T-helper 2 cell (primary cell): ENCODE measurements at places on chromosomes 4 and X.

DNA sequence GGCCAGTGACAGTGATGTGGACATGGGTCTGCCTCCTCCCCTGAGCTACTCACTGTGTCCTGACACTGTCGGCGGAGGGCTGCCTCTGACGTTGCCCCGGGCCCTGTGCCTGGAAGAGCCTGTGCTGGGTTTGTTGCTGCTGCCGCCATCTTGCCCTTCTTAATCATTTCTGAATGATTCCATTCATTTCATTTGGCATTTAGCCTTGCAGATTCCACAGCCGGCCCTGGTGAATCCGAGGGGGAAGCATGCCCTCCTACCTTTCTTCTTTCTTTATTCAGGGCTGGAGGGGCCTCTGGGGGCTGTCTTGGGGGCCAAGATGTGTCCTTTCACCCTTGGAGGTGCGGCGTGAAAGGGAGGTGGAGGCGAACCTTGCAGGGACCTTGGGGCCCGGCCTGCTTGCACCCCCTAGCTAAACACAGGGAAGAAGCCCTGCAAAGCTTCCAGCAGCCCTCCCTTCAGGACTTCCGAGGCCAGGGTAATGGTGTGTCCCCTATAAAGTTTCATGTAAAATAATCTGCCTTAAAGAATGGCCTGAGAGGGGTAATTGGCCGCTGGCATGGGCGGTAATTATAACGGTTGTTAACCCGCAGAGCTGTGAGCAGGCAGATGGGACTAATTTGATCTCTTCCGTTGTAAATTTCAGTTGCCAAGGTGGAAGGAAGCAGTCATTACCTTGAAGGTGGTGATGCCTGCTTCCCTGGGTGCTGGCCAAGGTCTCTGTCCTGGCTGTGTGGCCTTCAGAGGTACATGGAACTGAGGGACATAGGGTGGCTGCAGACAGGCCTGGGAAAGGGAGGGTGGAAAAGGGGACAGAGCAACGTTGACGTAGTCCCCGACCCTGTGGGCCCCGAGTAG is 92.3 kb downstream of the PSAPL1 start:
- no peak for DNase-seq

DNA sequence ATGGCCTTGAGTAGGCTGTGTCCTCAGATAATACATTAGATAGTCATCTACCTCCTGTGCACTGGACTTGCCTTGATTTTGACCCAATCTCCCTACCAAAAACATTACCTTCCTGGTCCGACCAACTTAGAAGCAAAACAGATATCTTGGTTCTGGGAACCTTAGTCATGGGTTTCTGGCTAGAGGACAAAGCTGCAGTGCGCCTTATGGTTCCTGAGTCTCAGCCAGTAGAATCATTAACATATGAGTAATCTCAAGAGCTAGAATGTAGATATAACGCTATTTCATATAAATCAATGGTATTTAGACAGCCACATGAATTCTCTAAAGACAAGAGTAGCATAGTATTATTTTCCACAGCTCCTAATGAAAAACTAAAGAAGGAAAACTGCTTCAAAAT is 83.1 kb downstream of the GRIA3 start:
- DNase-seq = no peak

DNA sequence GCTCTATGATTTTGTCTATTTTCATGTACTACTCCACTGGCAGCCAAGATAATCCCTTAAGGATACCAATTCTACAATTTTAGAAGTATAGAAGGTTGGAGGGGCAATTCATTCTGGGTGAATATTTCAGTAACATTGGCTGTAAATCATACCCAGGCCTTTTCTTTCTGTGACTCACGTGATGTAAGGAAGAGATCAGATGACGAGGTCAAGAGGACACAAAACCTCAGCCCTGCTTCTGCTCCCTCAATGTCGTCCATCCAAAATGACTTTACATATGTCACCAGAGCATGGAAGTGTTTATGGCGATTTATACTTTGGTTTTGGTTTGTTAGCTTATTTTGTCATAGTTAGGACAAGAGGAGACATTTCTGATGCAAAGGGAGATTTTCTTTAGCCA is 70.7 kb upstream of the SLC4A4 start:
- no peak for DNase-seq

- no peak for DNase-seq
These were observed 73.2 kb downstream of the HAUS3 start for GRCh38 chr4:2168469-2169319.

DNA sequence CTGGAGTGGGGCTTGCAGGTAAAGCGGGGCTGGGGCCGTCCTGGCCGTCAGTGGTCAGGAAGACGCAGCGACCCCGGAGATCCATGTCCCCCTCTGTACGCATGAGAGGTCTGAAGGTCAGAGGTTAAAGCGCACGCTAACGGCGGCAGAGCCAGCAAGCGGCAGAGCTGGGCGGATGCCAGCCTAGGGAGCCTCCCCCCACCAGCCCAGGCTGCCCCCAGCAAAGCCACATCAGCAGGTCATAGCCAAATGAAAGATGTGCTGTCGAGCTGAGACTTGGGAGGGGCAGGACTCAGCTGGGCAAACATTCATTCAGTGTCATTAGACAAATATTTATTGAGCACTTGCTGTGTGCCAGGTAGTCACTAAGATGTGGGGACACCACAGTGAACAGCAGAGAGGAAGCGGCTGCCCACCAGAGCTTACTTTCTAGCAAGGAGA is 593 bp upstream of the JAKMIP1 start:
- DNase-seq = no peak

DNA sequence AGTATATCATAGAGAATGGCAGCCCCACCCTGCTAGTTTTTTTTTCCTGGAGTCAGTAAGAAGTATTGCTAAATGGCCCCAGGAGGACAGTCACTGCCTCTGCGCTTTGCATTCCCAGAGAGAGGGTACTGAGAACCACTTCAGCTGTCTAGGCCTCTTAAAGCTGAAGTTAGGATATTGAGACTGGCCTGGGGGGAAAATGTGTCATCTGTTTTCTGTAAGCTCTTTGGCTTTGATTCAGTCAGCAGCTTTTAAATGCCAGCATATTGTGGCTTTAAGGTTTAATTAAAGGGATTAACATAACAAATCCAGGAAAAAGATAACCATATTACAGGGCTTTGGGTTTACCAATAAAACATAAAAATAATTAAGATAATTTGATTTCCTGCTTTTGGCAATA is 852.0 kb downstream of the PCDH18 start:
- DNase-seq = no peak

- no peak for DNase-seq
These were observed 390.1 kb downstream of the PDGFC start for GRCh38 chr4:156581282-156582063.

GRCh38 chr4:165359506-165359905 is 19.3 kb upstream of the CPE start:
- DNase-seq = no peak

DNA sequence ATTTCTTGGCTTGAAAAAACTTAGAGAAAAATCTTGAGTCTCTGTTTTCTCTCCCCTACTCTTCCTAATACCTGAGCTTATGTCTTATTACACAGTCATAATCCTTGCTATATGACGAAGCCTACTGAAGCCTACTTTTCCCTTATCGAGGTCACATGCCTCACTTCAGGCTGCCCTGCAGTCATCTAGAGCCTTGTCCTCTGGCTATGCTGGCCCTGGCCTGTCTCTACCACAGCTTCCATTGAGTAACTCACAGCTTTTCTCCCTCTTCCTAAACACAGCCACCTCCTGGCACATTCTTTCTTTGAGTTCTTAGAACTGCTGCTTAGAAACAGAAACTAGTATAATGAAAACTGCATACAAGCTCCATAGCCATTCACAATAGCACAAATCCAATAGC is 1698.3 kb downstream of the STIM2 start:
- no peak for DNase-seq

DNA sequence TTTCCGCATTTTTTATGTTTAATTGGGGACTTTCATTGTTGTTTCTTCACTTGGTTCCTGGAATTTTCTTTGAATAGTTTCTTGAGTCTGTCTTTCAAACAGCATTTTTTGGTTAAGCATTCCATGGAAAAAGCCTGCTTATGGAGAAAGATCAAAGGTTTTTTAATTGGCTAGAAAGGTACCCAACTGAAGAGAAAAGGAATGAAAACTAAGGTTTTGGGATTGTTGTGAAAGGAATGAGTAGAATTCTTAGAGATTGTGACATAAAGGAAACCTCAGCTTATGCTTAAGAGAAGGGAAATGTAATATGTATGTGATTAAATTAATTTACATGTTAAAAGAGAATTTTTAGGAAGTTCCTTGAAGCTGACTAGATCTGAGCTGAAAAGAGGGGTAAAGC is 82.8 kb downstream of the CCKAR start:
- no peak for DNase-seq

DNA sequence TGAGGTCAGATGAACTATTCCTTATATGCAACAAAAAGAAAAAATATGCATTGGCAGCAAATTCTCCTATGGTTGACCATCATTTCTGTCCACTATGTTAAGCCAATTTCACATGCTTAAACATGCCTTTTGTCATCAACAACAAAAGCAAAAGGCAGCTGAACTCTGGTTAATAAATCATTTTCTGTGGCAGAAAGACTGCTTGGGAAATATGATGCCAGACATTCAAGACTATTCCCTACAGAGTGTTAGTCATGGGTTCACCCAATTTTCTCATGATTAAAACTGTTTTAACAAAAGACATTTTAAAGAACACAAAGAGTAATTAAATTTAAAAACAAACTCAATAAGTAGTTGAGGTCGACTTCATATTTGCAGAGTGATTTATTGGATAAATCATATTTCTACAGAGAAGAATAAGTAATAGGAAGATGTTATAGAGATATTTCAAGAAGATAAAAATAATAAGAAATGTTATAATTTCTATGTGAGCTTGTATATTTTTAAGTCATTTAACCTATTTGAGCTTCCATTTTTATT is 890.6 kb downstream of the STPG2 start:
- DNase-seq = no peak

DNA sequence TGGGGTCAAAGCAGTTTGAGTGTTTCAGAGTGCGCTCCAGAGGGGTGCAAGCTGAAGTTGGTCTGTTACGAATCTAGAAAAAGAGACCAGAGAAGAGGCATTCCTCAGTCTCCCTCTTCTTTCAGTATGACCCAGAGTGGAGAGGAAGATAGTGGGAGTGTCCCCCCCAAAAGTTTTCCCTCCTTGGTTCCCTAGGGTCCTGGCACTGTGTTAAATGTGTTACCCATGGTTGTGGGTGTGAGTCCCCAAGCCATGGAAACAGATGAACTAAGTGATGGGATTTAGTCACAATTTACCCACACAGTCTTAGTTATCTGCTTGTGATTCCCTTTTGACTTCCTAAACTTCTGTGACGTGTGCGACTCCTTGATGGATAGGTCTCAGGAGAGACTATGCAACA is 27.0 kb upstream of the NAF1 start:
- DNase-seq = no peak

- no peak for DNase-seq
These were observed 1161.4 kb upstream of the PCDH7 start for GRCh38 chr4:29558789-29559188.

- DNase-seq = no peak
These were observed 201.6 kb downstream of the TEX13A start for GRCh38 chrX:105018865-105019264.

DNA sequence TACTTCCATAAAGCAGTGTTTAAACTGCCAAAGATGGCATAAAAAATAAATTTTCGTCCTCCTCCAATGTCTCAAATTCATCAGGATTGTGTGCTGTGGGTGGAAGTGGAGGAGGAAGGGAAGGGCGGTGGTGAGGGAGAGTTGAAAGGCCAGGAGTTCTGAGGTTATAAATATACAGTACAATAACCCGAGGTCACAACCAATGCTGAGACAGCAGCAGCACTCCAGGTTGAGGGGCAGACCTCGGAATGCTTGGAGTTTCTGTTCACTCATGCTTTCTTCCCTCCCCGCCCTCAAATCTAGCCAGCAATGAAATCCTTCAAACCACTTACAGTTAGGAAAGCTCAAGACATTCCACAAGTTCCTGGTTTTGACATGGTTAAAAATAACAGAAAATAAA is 134.0 kb upstream of the SMAD1 start:
- no peak for DNase-seq

DNA sequence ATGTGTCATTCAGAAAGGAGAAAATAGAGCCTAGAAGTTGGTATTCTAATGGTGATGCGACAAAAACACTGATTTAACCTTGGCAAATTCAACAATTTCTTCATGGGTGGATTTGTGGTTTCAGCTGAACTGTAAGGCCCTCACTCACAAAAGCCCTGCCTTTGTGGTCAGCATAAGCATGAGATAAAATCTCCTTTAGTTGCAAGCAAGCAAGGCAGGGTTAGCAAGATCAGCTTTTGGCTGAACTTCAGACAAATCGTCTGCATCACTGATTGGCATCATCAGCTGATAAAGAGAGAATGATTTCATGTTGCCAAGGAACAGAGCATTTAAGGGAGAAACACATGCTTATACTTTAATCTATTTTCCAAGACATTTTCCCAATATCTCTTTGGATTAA is 2582.2 kb downstream of the PCDH7 start:
- DNase-seq = no peak

GRCh38 chr4:182918791-182919302 is 1.7 kb upstream of the DCTD start:
- no peak for DNase-seq

- DNase-seq = no peak
These were observed 859 bp downstream of the SMARCA1 start for GRCh38 chrX:129522184-129523078.

DNA sequence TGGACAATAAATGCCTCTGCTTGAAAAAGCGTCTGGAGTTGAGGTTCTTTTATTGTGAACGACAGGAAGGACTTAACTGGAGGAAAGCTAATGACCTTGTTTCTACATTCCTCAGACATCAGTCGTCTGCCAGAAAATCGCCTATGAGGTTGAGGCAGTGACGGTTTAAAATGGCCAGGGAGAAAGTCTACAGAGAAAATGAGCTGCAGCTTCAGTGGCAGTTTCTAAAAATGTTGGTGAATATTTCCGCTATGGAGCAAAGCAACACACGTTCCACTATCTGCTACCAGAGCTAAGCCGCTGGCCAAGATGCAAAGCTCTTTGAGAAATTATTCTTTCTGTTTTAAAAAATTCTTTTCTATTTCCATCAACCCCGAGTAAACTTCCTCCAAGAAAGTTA is 116.9 kb upstream of the GALNT7 start:
- no peak for DNase-seq

- DNase-seq = no peak
These were observed 5.5 kb upstream of the SMIM20 start for GRCh38 chr4:25908491-25908901.

DNA sequence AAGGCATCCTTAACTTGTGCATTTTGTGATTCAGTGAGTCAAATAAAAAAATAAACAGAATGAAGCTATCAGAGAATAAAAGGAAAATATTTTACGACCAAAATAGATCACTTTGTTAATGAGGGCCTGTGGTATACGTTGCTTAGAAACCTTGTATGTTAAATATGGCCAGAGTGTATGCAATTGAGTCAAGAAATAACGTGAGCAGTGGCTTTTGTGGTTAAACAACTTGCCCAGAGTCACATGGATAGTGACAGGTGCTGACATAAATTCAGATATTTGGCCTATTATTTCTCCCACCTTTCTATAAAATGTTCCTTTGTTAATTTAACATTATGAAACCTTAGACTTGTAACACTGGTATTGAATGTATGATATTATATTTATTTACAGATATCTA is 393.4 kb downstream of the PABPC4L start:
- DNase-seq = no peak

- DNase-seq = no peak
These were observed 93.0 kb upstream of the DKK2 start for GRCh38 chr4:107129076-107129475.
